ENCODE measurements at places on chromosomes 2 and 18.

- no peak for DNase-seq
Measured at GRCh38 chr2:64538764-64539433, 14.8 kb downstream of the AFTPH start.

- no peak for DNase-seq
Measured at GRCh38 chr18:79468119-79468789, 72.5 kb downstream of the NFATC1 start.

GRCh38 chr18:44893045-44893706 is 212.5 kb downstream of the SETBP1 start:
- no peak for DNase-seq

- no peak for DNase-seq
Measured at GRCh38 chr18:44699572-44700261, 19.0 kb downstream of the SETBP1 start.

GRCh38 chr18:26438980-26439379 is 109.4 kb downstream of the KCTD1 start:
- no peak for DNase-seq

DNA sequence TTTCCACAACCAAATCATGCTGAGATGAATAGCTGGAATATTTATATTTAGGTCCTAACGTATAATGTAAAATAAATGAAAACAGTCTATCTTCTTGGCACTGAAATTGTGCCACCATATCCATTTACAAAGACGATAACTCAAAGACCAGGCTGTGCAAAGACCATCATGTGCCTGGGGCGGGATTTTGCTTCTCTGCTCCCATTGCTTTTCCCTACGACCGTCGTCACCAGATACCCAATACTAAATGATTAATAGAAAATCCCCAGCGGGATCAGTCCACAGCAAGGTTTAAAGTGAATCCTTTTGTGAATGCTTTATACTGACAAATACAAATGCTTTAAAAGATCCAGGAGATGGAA is 194.3 kb upstream of the ARL4C start:
- no peak for DNase-seq

DNA sequence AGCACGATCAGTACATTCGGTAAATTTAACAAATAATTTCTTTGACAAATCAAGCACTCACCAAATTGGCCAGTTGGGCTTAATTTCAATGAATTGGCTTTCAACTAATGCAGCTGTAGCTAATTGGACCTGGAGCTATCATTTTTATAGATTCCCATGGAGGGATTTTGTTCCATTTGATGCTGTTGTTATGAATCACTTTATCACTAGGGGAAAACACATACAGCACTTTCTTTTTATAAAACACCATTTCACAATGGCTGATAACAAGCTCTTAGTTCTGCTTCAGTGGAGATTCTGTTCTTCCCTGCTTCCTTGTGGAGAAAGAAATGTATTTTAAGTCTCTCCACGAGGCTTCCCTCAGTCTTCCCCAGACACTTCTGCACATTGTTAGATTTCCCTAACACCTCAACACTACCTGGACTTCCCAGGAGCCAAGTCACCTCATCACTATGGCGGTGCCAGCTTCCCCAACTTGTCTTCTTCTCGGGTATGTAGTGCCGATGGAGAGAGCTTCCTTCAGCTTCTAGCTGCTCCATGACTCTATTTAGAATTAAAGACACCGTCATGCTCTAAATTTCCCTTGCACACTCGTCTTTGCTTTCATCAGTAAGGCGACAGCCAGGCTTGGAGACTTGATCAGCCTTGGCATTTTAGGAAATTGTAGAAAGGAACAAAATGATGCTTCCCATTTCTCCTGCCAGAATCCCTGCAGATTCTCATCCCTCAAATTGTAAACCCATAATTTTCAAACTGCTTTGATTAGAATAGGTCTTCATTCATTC is 72.0 kb downstream of the INPP5D start:
- DNase-seq: no peak

DNA sequence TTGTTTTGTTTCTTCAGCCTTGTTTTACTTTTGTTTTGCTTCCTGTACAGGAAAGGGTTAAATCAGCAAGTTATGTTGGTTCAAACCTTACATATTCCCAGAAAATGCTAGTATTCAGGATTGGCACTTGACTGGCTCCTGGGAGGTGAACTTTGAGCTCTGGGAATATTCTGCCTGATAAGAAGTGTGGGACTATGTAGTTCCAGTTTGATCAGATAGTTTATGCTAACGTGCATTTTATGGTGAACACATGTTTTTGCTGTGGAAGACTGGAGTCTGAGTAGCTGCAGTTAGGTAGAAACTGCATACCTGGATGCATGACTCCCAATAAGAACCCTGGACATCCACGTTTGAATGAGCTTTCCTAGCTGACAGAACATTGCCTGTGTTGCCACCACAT is 603.1 kb upstream of the HS6ST1 start:
- DNase-seq: no peak

GRCh38 chr2:165239230-165239629 is at the start of gene SCN2A:
Gene SCN2A (plus strand): TSS chr2:165239414. CDS start chr2:165295824, 56,410 bp downstream.
- peak; percentile 13 for DNase-seq

- no peak for DNase-seq
Measured at GRCh38 chr2:12764849-12765605, 48.3 kb downstream of the TRIB2 start.

DNA sequence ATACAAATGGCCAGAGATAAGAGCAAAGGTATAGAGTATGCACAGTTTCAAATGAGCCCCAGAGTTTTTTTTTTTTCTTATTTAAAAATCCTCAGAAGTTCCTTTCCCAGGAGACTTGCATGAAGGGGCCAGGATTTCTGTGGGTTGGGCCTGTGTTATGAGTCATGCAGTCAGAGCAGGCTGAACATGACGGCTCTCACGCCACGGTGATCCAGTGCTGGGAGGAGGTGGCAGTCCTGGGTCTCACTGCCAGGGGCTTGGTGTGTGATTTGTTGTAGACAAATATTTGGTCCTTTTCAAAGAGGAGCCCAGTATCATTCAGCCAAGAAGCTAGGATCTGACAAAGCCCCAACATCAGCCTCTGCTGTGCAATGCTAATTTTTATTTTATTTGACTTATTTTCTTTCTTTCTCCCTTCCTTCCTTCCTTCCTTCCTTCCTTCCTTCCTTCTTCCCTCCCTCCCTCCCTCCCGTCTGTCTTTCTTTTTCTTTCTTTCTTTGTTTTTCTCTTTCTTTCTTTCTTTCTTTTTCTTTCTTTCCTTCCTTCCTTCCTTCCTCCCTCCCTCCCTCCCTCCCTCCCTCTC is 10.4 kb upstream of the KCNE4 start:
- DNase-seq: no peak

DNA sequence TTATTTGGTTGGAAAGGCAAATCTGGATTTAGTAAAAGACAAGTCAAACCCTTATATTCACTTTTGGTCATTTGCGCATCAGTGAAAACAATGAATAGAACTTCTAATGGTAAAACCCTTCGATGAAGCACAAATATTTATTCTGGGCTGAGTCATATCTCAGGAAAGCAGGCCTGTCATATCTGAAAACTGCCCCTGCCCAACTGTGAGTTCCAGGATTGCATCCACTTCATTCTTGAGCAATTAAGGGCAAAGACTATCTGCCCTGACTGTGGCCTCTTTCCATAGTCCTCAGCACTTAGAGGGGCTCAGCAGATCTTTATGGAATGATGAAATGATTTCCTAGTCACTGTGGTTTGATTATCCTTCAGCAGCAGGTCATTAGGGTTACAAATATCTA is 795.2 kb upstream of the ID2 start:
- no peak for DNase-seq

GRCh38 chr2:5706717-5707455 is 14.7 kb downstream of the SOX11 start:
- DNase-seq: no peak

DNA sequence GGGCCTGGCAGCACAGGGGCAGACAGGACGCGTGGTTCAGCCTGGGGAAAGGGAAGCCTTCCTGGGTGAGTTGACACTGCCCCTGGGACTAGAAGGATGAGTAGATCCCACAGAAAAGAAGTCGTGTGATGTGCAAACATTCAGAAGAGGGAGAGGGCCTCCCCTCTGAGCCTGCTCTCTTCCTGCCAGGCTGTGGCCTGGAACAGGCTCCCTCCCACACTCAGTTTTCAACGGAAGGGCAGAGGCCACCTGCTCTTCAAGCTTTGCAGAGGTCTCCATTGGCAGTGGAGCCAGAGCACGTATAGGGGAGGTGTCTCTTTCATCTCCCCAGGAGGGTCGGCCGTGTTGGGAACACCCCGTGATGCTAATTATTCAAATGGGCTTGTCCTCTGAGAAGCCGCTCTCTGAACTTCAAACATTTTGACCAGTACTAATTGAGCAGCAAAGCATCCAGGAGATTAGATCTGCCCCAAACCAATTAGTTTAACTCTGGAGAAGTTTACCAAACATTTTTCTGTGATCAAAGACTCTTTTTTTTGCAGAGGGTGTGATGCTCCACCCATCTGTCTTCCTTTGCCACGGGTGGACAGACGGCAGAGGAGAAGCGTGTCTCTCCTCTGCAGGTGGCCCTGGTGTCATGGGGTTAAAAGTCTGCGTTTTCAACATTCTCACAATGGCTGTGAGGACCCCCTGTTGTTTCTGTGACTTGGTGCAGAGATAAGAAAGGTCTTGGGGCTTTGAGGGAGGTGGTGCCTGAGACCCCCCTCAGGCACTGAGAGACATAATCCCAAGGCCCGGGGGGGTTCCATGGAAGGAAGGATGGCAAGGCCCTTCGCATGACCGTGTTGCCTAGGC is 29.5 kb upstream of the ODC1 start:
- no peak for DNase-seq

DNA sequence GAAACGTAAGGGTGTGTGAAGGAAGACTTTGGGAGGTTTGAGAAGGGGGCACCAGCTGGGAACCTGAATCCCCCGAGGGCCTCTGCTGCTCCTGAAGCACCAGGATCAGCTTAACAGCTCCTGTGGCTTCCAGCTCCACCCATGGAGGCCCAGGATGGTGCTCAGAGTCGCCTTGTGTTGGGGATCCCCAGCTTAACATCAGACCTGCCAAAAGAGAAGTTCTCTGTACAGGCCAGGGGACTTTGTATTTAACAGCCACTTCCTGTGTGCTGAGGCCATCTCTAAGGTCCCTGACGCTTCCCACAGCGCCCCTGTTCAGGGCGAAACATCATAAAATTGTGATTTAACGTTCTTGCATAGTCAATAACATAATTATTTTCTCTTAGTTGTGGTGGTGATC is 77.5 kb downstream of the NCK2 start:
- no peak for DNase-seq

DNA sequence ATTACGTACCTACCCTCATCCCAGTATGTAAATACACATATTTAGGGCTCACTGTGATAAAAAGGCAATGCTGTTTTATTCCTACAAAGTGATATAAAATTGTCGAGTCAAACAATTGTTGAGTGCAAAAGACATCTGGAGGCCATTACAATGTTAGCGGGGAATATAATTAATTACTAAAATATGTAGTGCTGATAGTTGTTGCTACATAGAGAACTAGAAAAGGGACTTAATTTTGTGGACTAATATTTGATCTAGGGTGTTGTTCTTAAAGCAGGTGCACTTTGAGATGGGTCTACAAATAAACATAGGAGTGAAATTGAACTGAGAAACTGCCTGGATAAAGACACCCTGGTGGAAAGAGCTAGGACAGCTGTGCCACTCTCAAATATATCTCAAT is 300.1 kb downstream of the NOL4 start:
- no peak for DNase-seq

- no peak for DNase-seq
Measured at GRCh38 chr2:121809607-121810006, 54.2 kb downstream of the TSN start.

- no peak for DNase-seq
Measured at GRCh38 chr18:28791101-28791500, 614.2 kb upstream of the CDH2 start.

DNA sequence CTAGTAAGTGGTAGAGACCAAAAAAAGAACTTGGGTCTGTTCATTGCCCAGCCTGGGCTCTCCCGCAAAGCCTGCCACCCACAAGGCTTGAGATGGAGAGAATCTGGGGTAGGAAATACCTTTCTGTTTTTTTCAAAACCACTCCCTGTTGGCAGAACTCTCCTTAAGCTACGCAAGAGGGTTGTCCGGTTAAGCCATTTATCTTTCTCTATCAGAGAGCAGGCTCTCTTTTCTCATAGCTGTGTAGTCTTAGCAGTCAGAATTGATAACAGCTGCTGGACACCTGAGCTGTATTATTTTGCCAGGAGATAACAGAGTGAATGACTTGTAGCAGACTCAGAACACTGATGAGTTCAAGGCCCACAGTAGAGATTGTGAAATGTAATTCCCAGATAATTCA is 1088.1 kb downstream of the TSN start:
- DNase-seq: no peak

GRCh38 chr2:31318361-31319336 is 84.7 kb downstream of the EHD3 start:
- peak; percentile 57 for DNase-seq

- DNase-seq: no peak
Measured at GRCh38 chr2:74439803-74440377, 1.8 kb downstream of the RTKN start.

DNA sequence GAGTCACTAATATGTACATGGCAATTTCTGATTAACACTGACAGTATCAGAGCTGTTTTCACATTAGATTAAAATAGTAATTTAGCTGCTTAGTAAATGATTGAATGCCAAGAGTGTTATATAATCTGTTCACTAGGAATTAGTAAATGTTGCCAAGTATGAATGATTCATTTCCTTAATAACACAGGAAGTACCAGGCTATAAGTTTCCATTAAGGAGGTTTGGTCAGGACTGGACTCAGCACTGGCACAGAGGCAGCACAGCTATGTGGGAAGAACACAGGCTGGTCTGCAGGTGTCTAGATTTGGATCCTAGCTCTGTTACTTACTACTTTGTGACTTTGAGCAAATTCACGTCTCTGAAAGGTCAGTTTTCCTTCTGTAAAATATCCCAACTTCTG is 97.2 kb downstream of the TDRD15 start:
- DNase-seq: no peak

GRCh38 chr2:101408925-101409324 is 21.6 kb upstream of the CREG2 start:
- no peak for DNase-seq

- DNase-seq: no peak
Measured at GRCh38 chr2:117502121-117502520, 312.4 kb upstream of the DDX18 start.

GRCh38 chr2:170975127-170975942 is 46.3 kb downstream of the GORASP2 start:
- DNase-seq: no peak

GRCh38 chr2:201978986-201979385 is 54.7 kb upstream of the FZD7 start:
- no peak for DNase-seq

DNA sequence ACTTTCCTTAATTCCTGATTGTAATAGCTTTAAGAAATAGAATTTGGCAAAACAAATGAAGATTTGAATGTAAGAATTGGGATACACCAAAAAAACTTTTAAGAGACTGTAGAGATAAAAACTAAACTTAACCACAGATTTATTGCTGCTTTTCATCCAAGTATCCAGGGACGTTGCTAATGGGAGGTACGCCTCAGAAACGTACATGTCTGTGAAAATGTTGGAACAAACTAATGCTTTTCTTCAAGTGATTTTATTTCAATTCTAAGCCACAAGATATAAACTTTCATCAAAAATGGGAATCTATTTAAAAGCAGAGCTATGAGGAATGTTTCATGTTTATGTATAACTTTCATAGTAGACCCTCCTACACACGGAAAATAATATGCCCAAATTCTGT is 66.3 kb downstream of the ARHGAP15 start:
- DNase-seq: no peak

GRCh38 chr2:121382744-121383143 is 97.7 kb upstream of the TFCP2L1 start:
- DNase-seq: no peak
